ENCODE measurements at places on chromosomes 13 and 19.

- no peak for DNase-seq
Measured at GRCh38 chr19:40831502-40832430, 18.5 kb downstream of the CYP2A6 start.

GRCh38 chr13:37870895-37871550 is 1.5 kb upstream of the TRPC4 start:
- no peak for DNase-seq

DNA sequence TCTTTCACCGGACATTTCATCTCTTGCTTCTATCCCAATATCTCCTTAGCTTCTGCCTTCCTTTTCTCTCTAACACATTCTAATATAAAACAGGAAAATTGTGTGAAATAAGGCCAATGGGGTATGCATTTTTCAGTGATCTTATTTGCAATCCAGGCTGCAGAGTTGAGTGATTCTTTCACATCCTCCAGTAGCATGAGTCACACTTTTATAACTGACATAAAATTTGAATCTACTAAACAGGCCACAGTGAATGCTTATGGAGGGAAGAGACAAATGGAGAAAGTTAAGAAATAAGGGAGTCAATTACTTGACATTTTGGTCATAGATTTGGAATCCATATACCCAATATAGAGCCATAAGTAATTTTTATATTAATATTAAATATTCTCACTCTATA is 1037.0 kb upstream of the SPRY2 start:
- no peak for DNase-seq

DNA sequence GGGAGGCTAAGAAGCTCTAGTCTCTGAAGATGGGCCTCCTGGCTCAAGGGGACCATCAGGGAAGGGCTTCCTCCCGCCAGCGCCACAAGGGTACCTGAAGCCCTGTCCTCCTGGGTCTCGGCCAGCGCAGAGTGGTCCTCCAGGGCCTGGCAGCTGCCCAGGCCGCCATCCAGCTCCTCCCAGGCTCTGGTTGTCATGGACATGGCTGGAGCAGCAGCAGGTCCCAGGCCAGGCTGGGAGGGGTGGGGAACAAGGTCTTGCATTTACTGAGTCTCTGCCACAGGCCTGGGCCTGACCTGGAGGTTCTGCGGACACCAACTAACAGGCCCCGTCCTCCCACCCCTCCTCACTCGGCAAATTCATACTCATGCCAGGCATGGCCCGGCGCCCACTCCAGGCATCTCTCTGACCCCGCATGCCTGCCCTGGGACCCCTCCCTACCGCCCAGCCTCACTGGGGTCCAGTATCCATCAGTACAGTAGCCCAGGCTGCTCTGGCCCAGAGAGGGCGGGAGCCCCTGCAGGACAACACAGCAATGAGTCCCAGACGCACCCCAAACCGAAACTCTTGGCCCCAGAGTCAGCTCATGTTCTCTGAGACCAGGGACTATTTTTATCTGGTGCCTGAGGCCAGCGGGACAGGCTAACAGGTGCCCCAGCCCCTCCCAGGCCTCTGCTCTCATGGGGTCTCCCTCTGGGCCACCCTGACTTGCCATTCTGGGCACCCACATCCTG is 938 bp downstream of the JSRP1 start:
- no peak for DNase-seq

GRCh38 chr19:46063201-46063600 is 22.4 kb upstream of the IGFL4 start:
- no peak for DNase-seq

DNA sequence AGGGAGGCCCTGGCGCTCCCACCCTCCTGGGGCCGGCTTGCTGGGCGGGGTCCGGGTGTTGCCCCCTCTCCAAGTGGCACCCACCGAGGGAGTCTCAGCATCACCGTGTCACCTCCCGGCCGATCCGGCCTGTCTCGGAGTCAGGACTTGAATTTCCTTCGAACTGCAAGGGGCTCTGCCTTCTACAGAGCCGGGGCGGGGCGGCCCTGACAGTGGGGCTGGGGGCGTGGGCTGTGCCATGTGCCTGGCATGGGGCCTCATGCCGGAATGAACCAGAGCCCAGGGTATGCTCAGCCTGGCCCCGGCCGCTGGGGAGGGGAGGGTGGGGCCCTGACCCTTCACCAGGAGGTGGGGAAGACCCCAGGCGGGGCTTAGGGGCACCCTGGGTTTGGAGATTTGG is 47.0 kb upstream of the TCF3 start:
- no peak for DNase-seq

DNA sequence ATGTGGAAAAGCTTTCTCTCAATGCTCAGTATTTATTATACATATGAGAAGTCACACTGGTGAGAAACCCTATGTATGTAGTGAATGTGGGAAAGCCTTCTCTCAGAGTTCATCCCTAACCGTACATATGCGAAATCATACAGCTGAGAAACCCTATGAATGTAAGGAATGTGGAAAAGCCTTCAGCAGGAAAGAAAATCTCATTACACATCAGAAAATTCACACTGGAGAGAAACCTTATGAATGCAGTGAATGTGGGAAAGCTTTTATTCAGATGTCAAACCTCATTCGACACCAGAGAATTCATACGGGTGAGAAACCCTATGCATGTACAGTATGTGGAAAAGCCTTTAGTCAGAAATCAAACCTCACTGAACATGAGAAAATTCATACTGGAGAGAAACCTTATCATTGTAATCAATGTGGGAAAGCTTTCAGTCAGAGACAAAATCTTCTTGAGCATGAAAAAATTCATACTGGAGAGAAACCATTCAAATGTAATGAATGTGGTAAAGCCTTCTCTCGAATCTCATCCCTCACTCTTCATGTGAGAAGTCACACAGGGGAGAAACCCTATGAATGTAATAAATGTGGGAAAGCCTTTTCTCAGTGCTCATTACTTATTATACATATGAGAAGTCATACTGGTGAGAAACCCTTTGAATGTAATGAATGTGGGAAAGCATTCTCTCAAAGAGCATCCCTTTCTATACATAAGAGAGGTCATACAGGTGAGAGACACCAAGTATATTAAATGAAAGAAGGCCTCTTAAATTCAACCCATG is 34.4 kb downstream of the ZNF568 start:
- no peak for DNase-seq

DNA sequence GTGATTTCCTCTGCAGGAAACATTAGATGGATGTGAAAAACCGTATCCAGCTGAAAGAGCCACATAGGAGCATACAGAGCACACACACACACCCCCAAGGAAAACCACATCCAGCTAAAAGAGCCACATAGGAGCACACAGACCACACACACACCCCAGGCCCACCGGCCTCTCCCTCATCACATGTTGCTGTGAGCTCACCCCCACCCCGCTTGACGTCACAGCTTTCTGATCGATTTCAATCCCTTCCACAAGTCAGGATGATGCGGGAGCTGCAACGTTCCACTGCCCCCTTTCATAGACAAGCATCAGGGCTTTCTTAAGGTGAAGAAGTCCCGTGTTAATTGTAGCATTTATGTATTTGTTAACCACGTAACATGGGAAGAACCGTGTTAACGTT is 72.4 kb upstream of the SOX1 start:
- no peak for DNase-seq

DNA sequence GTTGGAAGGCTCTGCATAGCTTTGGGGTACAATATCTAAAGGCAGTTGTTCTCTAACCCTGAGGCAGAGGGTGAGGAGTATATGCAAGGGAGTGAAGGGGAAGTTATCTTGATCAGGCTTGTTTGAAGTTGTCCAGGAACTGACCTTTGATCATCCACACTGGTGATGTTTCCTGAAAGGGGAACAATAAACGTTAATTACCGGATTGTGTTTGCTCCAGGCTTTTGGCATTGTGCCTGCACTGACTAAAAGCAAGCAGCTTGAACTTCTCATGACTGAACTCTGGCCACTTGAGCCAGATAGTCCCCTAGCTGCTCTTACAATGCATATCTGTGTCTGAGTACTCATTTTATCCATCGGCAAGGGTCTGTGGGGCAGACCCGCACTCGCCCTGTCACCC is 27.0 kb upstream of the ZNF726 start:
- no peak for DNase-seq

DNA sequence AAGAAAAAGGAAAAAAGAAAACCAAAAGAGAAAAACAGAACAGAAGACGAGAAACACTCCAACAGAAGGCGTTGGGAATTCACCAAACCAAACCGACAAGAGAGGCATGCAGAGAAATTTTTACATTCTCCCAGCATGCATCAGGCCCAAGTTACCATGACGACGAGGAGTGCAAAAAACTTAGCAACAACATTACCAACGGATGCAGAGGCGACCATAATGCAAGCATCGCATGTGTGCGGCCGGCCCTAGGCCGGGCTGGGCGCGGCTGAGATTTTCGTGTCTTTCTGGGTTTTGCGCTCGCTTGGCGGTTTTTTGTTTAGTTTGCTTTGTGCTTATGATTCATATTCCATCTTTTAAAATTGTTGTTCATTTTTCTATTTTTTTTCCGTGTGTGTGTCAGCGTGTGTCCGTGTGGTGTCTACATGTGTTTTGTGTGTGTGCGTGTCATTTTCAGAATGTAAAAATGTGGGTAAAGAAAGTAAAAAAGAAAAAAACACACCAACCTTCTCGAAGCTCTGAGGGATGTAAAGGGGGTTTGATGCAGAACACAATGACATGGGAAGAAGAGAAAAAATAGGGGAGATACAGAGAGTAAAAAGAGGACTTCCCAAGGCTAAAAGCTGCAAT is 84.9 kb downstream of the PTPRS start:
- no peak for DNase-seq
